CD8-positive, alpha-beta memory T cell (primary cell): ENCODE measurements at places on chromosomes 7 and 10. TPM values are rescaled to one million over a fixed set of nuclear protein-coding genes. Genes with fewer than 3 reads are reported as not detected.

SH3PXD2A gene
- total RNA-seq: 8.0 TPM

ALOX5 gene
- 0.77 TPM for total RNA-seq

TEX47 gene
- not detected for total RNA-seq

GRCh38 chr7:43307522-43307921 lies 195.1 kb downstream of the HECW1 start:
- DNase-seq: no peak

SLC39A12 gene
- total RNA-seq: not detected

GRCh38 chr7:874031-874749 lies 2.2 kb upstream of the GET4 start:
- DNase-seq: no peak

DNA sequence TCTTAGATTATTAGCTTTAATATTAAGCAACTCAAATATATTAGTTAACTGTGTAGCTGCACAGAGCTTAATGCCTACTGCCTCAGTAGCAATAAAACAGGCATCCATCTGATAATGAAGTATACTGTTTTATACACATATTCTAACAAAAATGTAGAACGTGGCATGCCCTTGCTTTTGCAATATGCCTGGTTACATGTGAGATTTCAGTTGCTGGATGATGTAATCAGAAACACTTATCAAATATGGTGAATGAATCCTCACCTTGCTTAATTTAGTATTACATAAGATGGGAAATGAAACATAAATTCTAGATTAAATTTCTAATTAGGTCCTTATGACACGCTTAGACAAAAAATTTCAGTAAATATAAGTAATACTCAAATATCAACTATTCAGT lies 8.0 kb downstream of the DNAJC1 start:
- no peak for DNase-seq

- DNase-seq: peak; percentile 31
These were observed 12.8 kb downstream of the SPOCK2 start for GRCh38 chr10:72075376-72076115.

JAKMIP3 gene
- total RNA-seq: 0.13 TPM

PDE6C gene
- total RNA-seq: not detected

DNA sequence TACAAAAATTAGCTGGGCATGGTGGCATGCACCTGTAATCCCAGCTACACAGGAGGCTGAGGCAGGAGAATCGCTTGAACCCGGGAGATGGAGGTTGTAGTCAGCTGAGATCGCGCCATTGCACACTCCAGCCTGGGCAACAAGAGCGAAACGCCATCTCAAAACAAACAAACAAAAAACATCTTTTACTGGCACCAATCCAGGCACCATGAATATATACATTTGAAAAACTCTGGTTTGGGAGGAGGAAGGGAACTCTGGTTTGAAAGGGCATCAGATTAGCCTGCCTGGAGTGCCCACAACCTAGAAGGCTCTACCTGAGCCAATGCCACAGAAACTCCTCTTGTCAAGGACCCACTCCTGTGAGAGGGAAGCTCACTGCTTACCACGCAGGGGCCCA lies 15.9 kb downstream of the POLL start:
- DNase-seq: no peak

FFAR4 gene
- total RNA-seq: not detected

- no peak for DNase-seq
These were observed 479.5 kb downstream of the ZWINT start for GRCh38 chr10:55881588-55881987.

GRCh38 chr7:31695859-31696614 lies 9.0 kb downstream of the PPP1R17 start:
- no peak for DNase-seq

GRCh38 chr10:110798340-110798739 lies 73.4 kb upstream of the PDCD4 start:
- no peak for DNase-seq

SEPTIN7 gene
- total RNA-seq: 270 TPM

DKK1 gene
- total RNA-seq: not detected

ATOH7 gene
- not detected for total RNA-seq

- no peak for DNase-seq
These were observed 19.4 kb upstream of the ATAD1 start for GRCh38 chr10:87837445-87837844.

- no peak for DNase-seq
These were observed 102.6 kb upstream of the FEZF1 start for GRCh38 chr7:122407195-122407594.

GRCh38 chr10:84065804-84066601 lies 73.3 kb upstream of the GHITM start:
- no peak for DNase-seq

DNA sequence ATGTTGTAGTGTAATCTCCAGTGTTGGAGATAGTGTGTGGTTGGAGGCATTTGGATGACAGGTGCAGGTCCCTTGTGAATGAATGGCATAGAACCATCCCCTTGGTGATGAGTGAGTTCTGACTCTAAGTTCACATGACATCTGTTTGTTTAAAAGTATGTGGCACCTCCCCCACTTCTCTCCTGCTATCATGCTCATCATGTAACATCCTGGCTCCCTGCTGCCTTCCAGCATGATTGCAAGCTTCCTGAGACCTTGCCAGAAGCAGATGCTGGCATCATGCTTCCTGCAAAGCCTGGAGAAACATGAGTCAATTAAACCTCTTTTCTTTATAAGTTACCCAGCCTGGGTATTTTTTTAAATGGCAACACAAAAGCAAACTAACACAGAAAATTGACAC lies 499.0 kb upstream of the SEMA3D start:
- DNase-seq: no peak

DNA sequence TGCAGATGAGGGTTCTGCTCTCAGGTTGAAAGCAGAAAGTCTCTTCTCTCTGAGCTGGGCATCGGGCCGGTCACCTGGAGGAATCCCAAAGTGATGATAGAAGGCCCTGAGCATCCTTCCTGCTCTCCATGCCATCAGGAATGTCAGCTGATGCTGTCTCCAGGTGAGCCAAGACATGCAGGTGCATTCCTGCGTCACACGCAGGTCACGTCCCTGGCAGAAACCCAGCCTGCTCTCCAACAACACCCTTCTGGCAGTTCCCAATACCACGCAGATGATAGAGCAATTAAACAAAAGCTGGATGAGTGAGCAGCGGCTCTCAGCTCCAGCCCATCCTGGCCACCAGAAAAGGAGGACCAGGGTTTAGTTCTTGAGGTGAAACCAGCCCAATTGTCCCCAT lies 6.9 kb upstream of the WIPI2 start:
- no peak for DNase-seq

GFRA1 gene
- total RNA-seq: not detected

ADAP1 gene
- 77.3 TPM for total RNA-seq

DNA sequence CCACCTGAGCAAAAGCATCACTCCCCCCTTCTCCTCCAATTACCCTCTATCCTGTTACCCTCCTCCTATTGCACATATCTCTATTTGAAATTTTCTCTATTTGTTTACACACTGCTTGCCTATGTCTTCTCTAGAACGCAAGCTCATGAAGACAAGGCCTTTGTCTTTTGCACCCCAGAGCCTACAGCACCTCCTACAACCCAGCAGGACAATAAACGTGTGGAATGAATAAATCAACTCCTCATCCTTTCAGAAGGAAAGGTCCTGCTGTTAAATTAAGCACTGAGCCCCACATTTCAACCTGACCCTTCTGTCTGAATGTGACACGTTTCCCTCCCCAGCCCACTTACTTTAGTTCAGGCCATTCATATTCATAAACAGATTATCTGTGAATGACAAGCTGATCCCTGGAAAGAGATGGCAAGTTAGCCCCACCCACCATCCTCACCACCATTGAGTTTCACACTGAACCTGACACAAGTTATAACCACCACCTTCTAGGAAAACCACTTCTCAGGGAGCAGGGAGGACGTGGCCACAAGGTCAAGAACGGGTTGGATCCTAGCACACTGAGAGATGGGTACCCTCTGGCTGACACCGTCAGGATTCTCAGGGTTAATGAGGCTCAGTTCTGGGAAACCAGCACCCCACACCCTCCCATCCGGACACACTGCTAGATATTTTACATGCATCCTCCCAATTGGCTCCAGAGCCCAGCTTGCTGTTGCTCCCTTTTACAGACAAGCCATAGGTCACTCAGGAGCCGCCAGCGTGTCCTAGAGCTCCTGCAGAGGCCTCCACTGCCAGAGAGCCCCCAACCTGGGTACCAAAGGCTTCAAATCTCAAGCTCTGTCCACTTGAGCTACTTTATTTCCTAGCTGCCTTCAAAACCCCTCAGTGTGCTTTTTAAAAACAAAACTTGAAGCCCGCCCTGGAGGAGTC lies 934 bp downstream of the PRTFDC1 start:
- no peak for DNase-seq

- no peak for DNase-seq
These were observed 304.1 kb downstream of the IPMK start for GRCh38 chr10:57963546-57963945.

GRCh38 chr10:76869931-76870330 lies 767.7 kb downstream of the KCNMA1 start:
- no peak for DNase-seq

DNA sequence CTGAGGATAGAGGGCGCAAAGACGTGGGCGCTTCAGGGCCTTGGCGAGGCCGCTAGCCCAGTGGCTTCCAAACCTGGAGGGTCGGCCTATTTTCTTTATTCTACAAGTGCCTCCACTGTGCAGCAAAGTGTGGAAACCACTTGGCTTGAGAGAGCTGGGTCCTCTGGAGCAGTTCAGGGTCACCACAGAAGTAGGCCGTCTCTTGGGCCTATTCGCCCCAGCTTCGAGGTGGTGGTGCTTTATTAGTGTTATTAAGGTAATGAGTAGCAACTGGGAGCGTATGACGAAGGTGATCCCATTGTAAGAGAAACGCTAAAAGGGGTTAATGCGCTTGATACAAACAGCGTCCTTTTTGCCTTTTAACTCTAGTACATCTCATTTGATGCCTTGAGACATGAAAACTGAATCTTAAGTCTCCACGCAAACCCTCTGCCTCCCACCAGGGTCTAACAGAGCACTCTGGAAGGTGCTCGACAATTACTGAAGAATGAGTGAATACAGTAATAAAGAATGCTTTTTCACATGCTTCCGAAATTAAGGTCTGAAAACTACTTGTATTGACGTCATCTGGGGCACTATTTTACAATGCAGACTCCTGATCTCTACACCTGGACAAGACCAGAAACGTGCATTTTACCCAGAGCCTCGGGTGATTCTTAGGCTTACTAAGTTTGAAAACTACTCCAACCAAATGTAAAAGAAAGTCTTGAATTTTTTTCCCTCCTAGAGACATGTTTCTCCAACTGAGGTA lies 647 bp upstream of the GSAP start:
- DNase-seq: no peak

DNA sequence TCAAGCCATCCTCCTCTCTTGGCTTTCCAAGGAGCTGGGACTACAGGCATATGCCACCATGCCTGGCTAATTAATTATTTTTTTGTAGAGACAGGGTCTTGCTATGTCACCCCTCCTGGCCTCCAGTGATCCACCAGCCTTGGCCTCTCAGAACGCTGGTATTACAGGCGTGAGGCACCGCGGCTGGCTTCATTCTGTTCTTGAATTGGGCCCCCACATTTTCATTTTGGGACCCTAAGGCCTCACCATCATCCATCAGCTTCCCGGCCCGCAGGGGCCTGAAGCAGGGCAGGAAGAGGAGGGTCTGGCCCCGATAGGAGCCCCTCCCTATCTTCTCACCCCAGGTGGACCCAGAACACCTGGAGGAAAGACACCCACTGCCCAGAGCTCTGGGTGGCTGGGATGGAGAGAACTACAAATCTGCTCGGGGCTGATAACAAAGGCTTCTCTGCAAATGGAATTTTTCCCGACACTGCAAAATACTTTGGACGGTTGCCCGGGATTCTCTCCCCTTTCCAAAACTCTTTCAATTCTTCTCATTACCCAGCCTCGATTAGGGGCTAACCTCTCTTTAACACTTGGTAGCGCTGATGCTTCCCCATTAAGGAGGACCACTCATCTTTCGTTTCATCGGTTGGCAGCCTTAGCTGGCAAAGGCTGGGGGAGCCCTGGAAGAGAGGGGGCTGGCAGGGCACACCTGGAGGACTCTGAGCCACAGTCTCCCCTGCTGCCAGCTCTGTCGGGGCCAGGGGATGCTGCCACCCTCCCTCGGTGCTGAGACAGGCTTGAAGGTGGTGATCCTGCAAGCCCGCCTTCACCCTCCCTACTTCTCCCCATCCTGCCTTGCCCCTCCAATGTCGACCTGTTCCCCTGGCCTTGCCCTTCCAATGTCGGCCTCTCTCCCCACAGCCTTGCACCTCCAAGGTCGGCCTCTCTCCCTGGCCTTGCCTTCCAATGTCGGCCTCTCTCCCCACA lies 81.0 kb upstream of the GNA12 start:
- DNase-seq: peak; percentile 28

SPAG6 gene
- not detected for total RNA-seq

GATA3 gene
- total RNA-seq: 53.3 TPM

LIPK gene
- not detected for total RNA-seq

ANKRD61 gene
- total RNA-seq: 0.24 TPM

- no peak for DNase-seq
These were observed 130.6 kb downstream of the ATXN7L1 start for GRCh38 chr7:105745681-105746330.

DNA sequence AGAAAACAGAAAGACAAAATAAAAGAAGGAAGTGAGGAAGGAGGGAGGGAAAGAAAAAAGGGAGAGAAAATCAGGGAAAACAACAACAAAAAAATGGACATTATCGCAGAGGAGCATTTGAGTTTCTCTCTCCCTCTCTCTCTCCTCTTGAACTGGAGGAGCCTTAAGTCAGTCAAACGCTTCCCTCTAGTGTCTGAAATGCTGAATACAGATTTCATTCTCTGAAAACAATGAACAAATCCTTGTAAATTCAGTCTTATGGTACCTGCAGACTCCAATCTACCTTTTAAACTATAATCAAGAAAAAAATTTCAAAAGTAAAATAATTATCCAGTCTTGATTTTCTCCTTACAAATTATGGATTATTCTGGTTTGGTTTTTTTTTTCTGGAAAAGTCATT lies 89.2 kb upstream of the PFKP start:
- DNase-seq: no peak

GRCh38 chr7:116334555-116334954 lies 124.2 kb downstream of the TES start:
- no peak for DNase-seq

- no peak for DNase-seq
These were observed 355.1 kb downstream of the GALNT17 start for GRCh38 chr7:71486856-71487628.

DNA sequence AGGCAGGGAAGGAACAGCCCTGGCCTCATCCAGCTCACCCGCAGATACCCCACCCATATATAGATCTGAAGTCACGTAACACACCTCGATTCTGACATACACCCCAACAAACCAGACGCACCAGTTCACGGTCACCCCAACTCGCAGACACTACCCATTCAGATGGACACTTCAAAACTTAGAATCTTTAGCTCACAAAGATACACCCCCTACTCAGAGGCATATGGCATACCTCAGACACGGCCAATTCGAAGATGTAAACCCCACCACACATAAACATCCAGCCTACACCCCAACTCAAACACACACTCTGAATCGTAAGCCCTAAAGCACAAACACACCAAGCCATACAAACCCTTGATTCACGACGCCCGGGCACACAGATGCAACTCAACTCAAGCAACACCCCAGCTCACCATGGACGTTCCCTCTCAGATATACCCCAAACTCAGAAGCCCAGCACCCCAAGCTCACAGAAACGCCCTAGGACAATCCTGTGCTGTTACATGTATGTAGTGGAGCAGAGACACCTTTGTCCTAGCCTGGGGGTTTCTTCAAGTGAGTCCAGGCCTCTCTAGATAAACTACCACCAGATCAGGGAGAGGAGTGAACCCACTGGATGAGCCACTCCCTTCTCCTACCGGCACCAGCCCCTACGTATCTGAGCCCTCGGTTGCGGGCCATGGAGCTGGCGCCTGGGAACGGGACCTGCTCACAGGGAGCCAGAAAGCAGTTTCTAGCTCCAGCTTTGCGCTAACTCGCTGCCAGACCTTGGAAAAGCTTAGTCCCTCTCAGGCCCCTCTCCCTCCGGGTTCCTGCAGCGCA lies 8.8 kb downstream of the PSD start:
- no peak for DNase-seq

DMTF1 gene
- total RNA-seq: 68.2 TPM

KMT2C gene
- 45.3 TPM for total RNA-seq
